Stimulated activated CD8-positive, alpha-beta memory T cell treated with anti-CD3 and anti-CD28 coated beads, Interleukin-12 subunit alpha, Interleukin-12 subunit beta, amount 100 ng/mL, for 4 hours (primary cell): ENCODE measurements at places on chromosomes 1 and 21.

GRCh38 chr1:34163792-34164731 is 968 bp downstream of the CSMD2 start:
- no peak for DNase-seq

DNA sequence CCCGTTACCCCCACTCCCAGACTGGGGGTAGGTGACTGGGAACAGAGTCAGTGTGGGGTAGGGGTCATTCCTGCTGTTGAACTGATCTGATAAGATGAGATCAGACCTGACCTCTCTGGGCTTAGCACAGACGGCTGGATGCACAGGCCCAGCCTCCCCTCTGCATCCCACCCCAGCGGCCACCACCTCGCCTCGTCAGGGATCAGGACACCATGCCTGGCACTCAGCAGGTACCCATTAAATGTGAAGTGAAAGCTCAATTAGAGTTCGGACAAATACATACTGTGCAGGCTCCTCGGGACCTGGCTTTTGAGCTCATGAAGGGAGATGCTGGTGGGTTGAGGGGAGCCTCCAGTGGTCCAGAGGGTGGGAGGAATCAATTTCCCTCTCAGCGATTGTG is 15.7 kb downstream of the SOX13 start:
- no peak for DNase-seq

GRCh38 chr1:17907999-17908398 is 152.9 kb downstream of the ACTL8 start:
- DNase-seq: no peak

DNA sequence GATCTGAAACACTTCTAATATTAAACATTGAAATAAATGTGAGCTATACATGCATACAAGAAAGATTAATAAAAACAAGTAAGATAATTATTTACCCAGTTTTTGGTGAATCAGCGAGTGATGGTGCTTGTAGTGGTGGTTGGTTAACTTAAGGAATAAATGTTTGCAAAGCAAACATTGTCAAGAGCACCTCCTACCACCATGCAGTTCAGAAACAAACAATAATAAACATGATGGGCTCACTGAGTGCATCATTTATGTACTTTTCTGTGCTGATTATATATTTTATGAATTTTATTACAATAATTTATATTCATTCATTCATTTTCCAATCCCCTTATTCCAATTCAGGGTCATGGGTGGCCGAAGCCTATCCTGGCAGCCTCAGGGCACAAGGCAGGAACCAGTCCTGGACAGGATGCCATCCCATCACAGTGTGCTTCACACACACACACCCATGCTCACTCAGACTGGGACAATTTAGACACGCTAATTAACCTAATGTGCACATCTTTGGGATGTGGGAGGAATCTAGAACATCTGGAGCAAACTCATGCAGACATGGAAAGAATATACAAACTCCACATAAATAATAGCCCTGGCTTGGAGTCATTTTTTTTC is 57.8 kb downstream of the ZMYM4 start:
- DNase-seq: no peak

DNA sequence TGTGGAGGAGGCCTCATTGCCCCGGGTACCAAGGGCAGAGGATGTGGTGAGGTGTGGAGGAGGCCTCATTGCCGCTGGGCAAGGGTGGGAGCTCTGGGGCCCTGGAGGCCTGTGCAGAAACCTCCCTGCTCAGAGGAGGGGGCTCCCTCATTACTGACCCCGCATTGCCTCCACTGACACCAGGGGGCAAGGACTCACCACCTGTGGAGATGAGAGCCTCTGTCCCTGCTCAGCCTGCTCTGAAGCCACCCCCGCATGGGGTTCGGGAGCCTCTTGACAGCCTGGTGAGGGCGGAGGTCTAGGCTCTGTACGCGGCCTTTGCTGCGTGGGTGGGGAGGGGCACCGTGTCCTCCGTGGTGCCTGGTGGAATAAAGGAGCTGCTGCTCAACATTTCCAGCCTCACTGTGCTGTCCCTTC is 95.0 kb upstream of the COL6A1 start:
- no peak for DNase-seq

- DNase-seq: no peak
Measured at GRCh38 chr1:235867903-235868469, 1.3 kb upstream of the LYST start.

DNA sequence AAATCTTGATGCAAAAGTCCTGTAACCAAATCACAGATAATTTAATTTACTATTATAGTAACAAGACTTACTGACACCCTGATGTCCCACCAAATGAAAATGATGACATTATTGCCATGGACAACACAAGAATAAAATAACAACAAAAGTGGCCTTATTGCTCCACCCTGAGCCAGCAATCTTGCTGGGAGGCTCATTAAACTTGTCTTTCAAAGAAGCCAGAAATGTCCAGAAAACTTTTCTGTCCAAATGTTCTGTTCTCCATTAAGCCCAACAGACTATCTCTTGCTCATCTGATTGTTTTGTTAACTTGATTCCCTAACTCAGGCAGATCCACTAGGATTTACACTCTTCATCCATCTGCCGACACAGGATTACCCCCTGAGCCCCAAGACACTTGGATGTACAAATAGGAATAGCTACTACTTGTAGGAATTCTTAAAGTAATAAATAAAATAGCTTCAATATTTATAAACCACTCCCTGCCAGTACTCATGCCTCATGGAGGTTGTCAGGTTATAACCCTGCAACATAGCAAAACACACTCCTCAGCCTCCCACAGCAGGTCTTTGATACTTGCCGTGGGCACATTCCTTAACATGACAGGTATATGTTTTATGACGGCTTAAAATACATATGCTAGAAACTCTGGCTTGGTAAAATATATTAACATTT is 84.9 kb downstream of the PTPN14 start:
- DNase-seq: no peak

DNA sequence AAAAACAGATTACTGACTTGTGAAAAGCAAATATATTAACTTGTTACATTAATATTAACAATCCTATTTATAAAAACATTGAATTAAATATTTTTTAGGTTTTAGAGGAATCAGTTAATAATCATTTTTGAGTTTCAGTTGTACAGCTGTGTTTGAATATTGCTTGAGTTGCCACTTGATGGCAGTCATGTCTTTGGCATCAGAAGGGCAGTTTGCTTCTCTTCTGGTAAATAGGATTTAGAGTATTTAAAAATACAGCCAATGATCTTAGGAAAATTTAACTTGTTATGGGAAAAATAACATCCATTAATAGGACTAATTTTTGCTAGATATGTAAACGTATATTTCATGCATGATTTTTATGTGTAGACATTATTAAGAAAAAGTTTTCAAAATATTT is 234.1 kb downstream of the NCAM2 start:
- DNase-seq: no peak
